Sigmoid colon (tissue), 7 donors: ENCODE measurements at places on chromosomes 16 and 17. TPM values are rescaled to one million over a fixed set of nuclear protein-coding genes. Genes with fewer than 3 reads are reported as not detected.

- no peak for DNase-seq
These were observed 56.9 kb upstream of the LGALS9 start for GRCh38 chr17:27573971-27574525.

The SLC13A2 gene
- total RNA-seq, result under 0.01 TPM

GRCh38 chr17:6422654-6423241, 12.2 kb downstream of the AIPL1 start:
- no peak for DNase-seq

DNA sequence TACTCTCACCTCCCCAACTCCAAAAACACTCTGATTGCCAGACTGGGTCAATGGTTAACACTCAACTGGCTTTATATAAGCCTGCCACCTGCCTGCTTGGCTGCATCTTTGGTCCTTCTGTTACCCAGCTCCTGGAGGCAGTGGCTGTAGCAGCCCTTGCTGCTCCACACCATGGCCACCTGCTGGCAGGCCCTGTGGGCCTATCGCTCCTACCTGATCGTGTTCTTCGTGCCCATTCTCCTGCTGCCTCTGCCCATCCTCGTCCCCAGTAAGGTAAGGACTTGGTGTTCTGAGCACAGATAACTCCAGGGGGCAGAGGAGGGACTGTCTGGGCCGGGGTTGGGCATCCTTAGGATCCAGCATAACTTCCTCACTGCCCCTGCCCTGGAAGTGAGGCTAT, at the start of gene SLC13A2:
TSS of gene SLC13A2 (plus strand) at position 103 of the 400 bp plus-strand sequence. CDS start at position 172, 69 bp downstream.
- DNase-seq, result peak; percentile 22

GRCh38 chr17:81037026-81037797, 2.3 kb downstream of the BAIAP2 start:
- DNase-seq, result peak; percentile 95

The NARF gene
- total RNA-seq, result 46.1 TPM
